LHCN-M2 (cell line): ENCODE measurements at places on chromosomes 6 and 20. TPM values are rescaled to one million over a fixed set of nuclear protein-coding genes. Genes with fewer than 3 reads are reported as not detected.
A peak's percentile ranks its signal among the peaks of the same experiment; 100 is the strongest.

- no peak for DNase-seq
Observed at GRCh38 chr6:41790045-41790444, 2.6 kb downstream of the TOMM6 start.

- no peak for DNase-seq
Observed at GRCh38 chr6:113363048-113363798, 493.9 kb upstream of the MARCKS start.

- DNase-seq: no peak
Observed at GRCh38 chr20:50762045-50762422, 30.7 kb downstream of the PARD6B start.

- peak; percentile 29 for DNase-seq
Observed at GRCh38 chr6:25478973-25479372, 173.0 kb upstream of the SCGN start.

DNA sequence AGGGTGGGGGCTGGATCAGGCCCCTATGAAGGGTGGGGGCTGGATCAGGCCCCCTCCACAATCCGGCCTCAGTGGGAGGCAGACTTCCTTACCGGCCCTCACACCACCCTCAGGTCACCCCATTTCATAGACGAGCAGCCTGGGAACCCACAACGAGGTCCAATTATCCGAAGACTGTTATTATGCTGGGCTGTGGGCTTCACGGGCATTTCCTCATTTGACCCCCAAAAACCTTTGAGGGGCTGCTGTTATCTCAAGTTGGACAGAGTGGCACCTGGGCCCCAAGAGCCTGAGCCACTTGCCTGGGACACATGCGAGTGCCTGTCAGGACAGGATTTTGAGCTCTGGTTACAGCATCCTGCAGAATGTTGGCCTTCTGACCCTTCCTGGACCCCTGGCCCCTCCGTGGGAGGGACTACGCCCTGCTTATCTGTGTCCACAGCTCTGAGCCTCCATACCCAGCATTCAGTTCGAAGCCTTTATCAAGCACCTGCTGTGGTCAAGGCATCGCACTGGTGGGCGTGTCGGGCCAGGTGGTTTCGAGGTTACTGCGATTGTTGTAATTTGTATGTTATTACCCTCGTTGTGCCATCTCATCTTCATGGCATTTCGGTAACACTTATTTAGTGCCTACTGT, 34.5 kb upstream of the PCMTD2 start:
- DNase-seq: no peak

SIRT5 gene
- 4.1 and 4.9 TPM in 2 replicates for total RNA-seq

POU3F2 gene
- total RNA-seq: 0.19 TPM in 1 of 2 replicates, not detected in the other

SCGN gene
- total RNA-seq: 0.19 and 0.23 TPM in 2 replicates

- DNase-seq: no peak
Observed at GRCh38 chr6:22681761-22682160, 112.4 kb downstream of the HDGFL1 start.

DNA sequence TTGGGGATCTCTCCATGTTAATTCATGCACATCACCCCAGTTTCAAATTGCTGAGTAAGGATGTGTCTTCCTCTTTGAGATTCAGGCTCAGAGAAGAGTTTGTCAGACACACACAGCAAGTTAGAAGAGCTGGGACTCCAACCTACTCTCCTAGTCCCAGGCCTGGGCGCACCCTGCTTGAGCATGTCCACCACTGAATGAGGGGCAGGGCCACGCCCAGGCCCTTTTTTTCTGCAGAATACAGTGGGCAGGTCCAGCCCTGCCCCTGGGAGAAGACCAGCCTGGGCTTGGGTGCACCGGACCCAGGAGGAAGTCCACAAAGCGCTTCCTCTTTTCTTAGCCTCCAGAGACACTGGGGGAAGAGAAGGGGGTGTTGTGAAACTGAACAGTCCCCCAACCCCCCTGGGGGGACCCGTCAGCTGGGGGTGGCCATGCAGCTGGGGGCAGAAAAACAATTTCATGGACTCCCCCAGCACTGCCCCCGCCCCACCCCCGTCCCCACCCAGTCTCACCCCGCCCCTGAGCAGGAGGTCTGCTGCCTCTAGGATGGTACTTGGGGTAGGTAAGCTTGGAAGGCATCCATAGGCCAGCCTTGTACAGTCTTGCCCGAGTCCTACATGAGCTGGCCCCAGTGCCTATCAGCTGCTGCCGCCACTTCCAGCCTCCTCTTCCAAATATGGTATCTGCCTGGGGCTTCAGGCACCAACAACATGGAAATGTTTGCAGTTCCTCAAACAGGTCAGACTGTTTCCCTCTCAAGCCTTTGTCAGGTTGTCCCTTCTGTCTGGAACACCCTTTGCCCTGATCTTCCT, 11.7 kb upstream of the HCK start:
- peak; percentile 17 for DNase-seq

DNA sequence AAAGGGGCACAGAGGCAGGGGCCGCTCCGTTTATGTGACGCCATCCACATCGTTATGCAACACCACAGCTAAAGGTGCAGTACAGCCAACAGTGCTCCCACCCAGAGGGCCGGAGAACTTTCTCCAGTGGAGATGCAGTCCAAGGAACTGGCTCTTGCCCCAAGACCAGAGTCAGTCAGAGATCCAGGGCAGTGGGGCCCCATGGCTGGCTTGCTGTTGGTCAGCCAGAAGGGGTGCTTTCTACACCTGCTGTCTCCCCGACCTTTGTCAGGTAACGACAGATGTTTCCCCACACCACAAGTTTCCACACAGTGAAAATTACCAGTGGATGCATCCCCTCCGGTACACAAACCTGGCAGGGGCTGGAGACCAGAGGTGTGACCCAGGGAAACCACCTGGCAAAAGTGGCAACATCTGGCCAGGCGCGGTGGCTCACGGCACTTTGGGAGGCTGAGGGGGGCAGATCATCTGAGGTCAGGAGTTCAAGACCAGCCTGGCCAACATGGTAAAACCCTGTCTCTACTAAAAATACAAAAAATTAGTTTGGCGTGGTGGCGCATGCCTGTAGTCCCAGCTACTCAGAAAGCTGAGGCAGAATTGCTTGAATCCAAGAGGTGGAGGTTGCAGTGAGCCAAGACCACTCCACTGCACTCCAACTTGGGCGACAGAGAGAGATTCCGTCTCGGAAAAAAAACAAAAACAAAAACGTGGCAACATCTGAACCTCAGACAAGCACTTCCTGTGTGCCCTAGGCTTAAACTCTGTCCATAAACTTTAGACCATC, 34.9 kb downstream of the UBE2V1 start:
- DNase-seq: no peak

GRCh38 chr6:31687321-31687720, 6.5 kb upstream of the LY6G5C start:
- peak; percentile 48 for DNase-seq
